ENCODE measurements at places on chromosomes 13 and 19.

DNA sequence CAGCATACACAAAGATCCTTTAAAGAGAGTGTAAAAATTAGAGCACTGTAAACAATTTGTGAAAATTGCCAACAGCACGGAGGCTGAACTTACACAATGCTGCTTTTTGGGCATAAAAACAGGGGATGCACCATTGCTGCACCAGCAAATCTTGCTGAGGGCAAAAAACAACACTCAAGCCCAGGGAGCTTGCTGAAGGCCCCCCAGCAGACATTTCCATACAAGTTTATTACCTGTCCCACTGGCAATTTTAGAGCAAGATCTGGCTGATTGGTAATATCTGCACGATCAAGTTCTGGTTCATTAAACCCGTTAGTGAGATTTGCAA is 34.3 kb downstream of the AMER2 start:
- DNase-seq = no peak

- DNase-seq = no peak
Measured at GRCh38 chr19:14135355-14135754, 1.0 kb downstream of the ASF1B start.

- no peak for DNase-seq
Measured at GRCh38 chr19:47839913-47840312, 18.2 kb downstream of the CRX start.

- no peak for DNase-seq
Measured at GRCh38 chr13:79056706-79057105, 349.3 kb downstream of the RBM26 start.

- peak; percentile 65 for DNase-seq
Measured at GRCh38 chr19:47247308-47247990, 8.9 kb upstream of the CCDC9 start.

DNA sequence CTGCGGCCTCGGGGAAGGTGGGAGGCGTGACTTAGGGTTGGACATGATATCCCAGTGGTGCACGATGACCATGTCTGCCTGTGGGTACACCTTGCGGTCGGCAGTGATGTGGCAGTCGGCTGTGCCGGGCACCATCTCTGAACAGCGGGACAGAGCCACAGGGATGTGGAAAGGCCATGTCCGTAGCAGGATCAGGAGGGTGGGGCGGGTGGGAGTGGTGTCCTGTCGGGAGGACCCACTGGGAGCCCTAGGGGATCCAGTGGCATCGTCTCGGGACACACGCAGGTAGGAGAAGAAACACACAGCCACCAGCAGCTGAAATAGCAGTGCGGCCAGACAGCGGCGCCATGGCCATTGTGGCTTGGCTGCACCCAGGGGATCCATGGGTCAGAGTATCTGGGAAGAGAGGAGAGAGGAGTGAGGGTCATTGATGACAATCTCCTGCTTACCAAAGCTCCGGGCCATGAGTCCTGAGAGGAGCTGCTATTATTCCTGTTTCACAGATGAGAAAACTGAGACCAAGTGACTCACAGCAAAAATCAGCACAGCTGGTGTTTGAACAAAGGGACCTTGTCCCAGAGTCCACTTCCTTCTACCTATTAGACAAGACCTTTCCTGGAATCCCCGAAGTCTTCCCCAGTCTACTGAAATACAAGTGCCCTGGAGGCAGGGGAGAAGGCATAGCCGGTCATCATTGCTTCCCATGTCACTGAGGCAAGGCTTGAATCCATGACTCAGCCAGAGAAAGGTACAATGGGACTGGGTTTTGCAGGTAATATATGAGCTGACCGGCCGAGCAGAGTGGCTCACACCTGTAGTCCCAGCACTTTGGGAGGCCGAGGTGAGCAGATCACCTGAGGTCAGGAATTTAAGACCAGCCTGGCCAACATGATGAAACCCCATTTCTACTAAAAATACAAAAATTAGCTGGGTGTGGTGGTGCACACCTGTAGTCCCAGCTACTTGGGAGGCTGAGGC is 5.2 kb upstream of the FUT6 start:
- DNase-seq = no peak

- no peak for DNase-seq
Measured at GRCh38 chr19:47058621-47059022, 10.2 kb upstream of the TMEM160 start.

GRCh38 chr13:75226733-75227435 is 255.1 kb downstream of the TBC1D4 start:
- no peak for DNase-seq

DNA sequence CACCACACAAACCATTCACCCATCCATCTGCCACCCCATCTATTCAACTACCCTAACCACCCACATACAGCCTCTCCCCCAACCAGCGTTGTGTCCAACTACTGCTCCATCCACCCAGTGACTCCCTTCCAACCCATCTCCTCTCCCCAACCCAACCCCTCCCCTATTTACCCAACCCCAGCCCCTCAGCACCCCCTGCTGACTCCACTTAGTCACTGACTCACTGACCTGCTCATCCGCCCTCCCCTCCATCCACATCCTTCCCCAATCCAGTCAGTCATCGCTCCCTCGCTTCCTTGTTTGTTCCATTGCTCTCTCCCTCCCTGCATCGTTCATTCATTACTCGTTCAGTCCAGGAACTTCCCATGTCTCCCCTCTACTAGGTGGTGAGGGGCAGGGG is 39.2 kb downstream of the KCNC3 start:
- DNase-seq = no peak

GRCh38 chr13:111304041-111304544 is 16.3 kb upstream of the TEX29 start:
- no peak for DNase-seq

DNA sequence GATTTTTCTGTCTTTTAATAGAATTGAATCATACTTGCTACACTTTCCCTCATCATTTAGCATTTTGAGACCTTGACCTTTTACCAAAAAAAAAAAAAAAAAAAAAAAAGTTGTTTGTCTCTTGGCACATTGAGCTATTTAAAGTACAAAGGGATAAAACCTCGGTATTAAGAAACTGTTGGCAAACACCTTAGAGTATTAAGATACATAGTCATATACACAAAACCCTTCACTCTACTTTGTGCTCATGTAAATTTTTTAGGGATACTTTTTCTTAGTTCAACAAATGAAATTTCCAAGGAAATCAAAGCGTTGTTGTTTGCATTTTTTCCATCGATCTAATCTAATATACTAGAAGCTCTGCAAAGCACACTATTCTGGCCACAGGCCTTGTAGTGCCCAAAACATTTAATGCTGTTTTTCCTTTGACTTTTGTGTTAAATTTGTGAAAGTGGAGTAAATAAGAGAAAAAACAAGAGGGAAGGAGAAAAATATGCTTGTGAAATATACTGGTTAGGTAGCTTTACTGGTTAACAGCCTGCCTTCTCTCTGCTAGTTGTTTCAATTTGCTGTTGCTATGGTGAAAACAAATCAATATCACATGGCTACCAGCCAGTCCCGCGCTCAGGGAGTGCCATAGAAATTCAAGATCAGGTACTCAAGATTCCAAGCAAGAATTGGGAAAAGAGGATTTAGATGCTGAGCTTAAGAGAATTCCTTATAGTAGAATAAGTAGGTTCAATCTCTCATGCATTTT is 2.6 kb downstream of the MBNL2 start:
- DNase-seq = peak; percentile 30

GRCh38 chr13:51231456-51231855 is 9.3 kb downstream of the FAM124A start:
- no peak for DNase-seq

DNA sequence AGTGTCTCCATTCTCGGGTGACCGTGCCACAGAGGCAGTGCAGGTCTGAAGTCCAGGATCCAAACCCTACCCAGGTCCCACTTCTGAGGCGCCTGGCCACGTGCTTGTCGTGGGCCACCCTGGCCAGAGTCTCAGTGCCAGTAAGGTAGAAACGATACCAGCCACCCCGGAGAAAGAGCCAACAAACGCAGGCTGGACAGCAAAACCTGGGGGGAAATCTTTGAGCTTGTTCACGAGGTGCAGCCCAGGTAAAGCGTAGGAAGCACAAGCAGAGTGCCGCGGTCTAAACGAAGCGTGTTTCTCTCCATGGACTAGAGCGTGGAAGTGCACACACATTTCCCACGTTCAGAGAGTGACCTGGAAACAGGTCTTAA is 95.6 kb downstream of the ATP11A start:
- no peak for DNase-seq

DNA sequence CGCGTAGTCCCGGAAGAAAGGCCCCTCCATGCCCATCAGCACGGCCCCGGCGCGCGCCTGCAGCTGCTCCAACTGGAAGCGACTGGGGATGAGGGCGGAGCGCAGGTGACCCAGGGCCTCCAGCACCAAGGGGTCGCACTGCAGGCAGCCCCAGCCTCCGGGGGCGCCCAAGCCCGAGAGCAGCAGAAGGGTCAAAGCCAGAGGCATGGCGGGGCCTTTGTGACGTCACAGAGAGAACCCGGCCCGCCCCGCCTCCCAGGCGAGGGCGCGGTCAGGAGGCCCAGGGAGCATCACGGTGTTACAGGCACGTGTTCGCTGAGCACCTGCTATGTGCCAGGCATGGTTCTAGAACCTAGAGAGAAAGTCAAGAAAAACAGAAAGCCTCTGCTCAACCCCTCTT is at the start of gene IZUMO2:
IZUMO2 (minus strand) TSS at position 294 of the 400 bp plus-strand sequence; CDS start at position 207, 87 bp downstream.
- no peak for DNase-seq

- DNase-seq = no peak
Measured at GRCh38 chr13:21966014-21966413, 295.1 kb downstream of the FGF9 start.

- peak; percentile 98 for DNase-seq
Measured at GRCh38 chr19:52140032-52140710, 433 bp upstream of the ZNF616 start.
